Caudate nucleus (tissue), 63 donors: ENCODE measurements at places on chromosomes 11 and 22.

DNA sequence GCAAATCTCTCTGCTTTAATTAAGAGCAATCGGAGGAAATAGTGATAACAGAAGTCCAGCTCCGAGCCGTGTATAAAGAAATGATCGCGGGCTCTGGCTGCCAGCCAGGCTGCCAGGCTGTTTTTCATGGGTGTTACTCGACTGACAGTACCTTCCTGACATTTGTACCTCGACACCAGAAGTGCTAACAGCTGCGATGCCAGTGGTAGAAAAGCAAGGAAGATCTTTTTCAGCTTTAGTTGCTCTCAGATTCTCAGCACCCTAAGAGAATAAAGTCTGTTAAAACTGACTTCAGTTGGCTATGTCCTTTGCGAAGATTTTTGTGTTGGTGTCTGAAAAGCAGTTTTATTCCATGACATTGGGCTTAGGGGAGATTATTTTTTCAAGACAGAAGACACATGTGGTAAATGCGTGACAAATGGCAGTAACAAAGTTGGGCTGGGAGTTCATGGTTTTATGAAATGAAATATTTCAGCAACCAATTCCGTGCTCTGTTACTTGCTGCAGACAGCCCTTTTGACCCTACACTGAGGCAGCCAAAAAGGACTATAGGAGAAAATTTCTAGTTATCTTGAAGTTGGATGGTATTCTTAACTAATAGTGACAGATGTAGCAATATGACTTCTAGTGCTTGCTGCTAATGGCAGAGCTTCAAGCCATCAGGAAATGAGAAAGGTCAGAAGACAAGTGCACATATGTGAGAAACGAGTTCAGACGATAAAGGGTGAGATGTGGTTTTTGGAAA, 296.2 kb downstream of the CNTN5 start:
- no peak for DNase-seq

GRCh38 chr11:73288873-73289707, 17.0 kb downstream of the P2RY6 start:
- DNase-seq, result peak; percentile 52

GRCh38 chr11:111416231-111416960, 37.3 kb upstream of the POU2AF1 start:
- no peak for DNase-seq

DNA sequence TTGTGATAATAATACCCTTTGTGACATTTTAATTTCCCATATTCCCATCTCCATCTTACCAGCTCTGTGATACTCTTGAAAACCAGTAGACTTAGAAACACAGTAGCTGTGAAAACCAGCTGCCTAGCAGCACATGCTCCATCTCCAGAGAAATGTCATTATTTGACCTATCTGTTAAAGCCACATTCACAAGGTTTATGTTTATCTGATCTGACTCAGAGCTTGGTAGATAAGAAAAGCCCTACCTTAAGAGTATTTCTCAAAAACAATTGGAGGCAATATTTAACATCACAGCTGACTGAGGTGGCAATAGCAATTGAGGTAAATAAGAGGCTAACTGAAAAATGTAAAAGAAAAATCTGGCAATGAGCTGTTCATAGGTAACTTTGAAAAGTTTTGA, 8.1 kb upstream of the ANO3 start:
- DNase-seq, result no peak

GRCh38 chr22:30246814-30247376, 336 bp upstream of the LIF start:
- no peak for DNase-seq

- DNase-seq, result peak; percentile 91
Measured at GRCh38 chr11:20367313-20367948, 3.9 kb downstream of the HTATIP2 start.

- no peak for DNase-seq
Measured at GRCh38 chr11:16326679-16327297, 29.6 kb downstream of the SOX6 start.

GRCh38 chr11:114416441-114416961, 16.0 kb downstream of the RBM7 start:
- DNase-seq, result no peak

GRCh38 chr22:29722151-29722550, 2.3 kb downstream of the CABP7 start:
- DNase-seq, result no peak

GRCh38 chr11:130451231-130452019, 3.0 kb downstream of the ADAMTS15 start:
- DNase-seq, result no peak

GRCh38 chr22:37533995-37534394, 14.8 kb upstream of the CARD10 start:
- no peak for DNase-seq

DNA sequence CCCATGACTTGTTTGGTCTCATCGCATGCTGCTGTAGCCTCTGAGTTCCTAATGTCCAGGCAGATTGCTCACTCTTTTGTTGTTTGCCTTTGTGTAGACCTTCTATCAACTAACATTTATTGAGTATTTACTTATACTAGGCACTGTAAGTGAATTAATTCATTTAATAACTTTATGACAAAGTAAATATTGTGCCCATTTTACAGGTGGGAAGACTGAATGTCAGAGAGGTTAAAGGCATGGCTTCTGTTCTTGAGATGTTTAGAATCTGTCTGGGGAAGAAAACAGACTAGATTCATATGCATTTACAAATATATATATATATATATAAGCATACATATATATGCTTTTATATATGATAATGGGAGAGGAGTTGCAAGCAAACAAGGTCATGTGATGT, 27.1 kb downstream of the EHF start:
- DNase-seq, result no peak

DNA sequence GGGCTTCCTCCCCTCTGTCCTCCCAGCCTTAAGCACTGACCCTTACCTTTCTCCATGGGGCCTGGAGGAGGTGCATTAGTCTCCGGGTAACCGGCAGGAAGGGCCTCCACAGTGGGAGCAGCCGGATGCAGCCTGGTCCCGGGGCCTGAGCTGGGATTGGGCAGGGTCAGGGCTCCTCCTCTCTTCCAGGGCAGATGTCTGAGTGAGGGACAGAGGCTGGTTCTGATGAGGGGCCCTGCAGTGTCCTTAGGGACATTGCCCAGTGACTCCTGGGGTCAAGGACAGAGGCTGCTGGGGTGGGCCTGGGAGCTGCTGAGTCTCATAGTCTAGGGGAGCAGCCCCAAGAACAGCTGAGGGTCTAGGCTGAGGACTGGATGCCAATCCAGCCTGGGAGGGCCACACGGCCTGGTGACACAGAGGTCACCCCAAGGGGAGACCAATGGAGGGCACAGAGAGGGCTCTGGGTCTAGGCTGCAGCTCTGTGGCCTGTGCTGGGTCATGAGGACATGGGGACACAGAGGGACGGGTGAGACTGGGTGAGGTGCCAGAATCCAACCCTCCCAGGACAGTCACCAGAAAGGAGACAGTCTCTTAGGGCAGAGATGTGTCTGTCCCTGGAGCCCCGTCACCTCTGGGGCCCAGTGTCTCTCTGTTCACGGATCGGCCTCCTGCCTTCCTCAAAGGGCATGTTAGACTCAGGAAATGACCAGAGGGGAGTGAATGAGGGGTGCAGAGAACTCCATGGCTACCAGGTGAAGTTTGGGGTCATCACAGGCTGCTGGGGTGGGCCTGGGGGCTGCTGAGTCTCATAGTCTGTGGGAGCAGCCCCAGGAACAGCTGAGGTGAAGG, 6.5 kb downstream of the IGLL5 start:
- DNase-seq, result no peak

DNA sequence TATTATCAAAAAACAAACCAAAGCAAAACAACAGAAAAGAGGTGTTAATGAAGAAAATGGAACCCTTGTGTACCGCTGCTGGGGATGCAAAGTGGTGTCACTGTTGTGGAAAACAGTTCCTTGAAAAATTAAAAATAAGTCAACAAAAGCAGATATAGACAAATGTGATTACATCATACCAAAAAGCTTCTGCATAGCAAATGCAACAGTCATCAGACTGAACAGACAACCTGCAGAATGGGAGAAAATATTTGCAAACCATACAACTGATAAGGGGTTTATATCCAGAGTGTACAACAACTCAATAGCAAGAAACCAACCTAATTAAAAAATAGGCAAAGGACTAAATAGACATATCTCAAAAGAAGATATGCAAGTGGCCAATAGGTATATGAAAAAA, 22.9 kb upstream of the CARS1 start:
- DNase-seq, result no peak

DNA sequence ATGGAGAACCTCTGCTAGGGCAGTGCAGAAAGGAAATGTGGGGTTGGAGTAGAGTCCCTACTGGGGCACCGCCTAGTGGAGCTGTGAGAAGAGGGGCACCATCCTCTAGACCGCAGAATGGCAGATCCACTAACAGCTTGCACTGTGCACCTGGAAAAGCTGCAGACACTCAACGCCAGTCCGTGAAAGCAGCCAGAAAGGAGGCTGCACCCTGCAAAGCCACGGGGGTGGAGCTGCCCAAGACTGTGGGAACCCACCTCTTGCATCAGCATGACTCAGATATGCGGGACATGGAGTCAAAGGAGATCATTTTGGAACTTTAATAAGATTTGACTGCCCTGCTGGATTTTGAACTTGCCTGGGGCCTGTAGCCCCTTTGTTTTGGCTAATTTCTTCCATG, 8.7 kb downstream of the TSKU start:
- no peak for DNase-seq

DNA sequence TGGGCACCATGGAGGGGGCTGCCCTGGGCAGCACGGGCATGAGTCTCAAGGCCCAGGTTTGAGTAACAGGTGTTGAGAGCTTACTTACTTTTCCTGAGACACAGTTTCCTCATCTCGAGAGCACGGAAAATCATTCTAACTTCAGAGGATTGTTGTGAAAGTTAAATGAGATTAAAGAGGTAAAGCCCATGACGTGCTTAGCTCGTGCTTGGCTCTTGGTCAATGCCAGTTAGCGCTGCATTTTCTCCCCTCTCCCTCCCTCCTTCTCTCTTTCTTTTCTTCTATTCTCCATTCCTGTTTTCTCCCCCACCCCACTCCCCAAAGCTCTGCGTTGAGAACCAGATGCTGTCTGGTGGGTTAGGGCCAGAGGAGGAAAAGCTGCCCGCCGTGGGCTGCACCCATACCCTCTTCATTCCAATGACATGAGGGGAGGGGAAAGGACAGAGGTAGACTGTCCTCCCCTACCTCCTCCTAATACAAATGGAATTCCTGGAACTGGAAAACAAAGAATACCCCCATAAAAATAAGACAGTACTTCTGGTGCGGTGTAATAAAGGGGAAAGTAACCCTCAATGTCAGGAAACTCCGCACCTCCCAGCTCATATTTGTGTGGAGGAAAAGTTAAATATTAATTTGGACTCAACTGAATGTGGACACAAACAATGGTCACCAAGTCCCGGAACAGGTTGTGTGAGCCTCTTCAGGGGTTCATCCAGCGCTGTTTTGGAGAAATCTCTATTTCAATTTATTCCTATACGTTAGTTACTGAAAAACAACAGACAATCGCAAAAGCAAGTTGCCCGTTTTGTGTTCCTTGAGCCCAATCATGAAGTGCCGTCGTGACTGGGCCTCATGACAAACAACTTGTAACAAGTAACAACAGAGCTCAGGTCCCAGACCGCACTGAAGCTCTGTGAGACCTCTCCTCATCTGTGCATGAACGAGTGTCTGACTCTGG, 54.8 kb upstream of the B3GAT1 start:
- DNase-seq, result no peak

DNA sequence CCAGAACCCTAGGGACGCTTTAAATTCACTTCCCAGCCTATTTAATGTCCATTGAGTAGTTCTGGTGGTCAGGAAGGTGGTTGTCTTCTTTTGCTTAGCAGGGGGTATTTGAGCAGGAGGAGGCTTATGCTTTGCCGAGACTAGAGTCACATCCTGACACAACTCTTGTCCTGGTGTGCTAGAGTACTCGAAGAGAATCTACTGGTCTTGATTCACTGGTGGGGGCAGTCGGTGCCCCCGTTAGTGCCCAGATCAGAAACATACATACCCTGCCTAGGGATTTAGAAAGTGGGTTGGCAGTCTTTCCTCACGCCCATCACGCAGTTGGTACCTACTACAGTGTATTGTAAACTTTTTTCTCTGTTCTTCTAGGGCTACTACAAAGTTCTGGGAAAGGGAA, 2.7 kb downstream of the RPL27A start:
- DNase-seq, result no peak

DNA sequence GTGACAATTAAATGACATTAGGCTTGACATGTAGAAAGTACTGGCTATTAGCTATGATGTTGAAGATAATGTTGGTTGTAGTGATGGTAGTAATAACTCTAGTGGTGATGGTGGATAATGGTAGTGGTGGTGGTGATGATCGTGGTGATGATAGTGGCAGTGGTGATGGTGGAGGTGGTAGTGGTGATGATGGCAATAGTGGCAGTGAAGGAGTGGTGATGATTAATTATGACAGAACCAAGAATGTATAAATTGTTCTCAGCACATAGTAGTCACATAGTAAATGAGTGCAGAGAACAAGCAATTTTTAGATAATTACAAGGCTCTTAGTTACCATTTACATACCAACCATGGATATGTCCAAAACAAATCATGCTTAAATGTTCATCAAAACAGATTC, 5.3 kb upstream of the CD44 start:
- no peak for DNase-seq

DNA sequence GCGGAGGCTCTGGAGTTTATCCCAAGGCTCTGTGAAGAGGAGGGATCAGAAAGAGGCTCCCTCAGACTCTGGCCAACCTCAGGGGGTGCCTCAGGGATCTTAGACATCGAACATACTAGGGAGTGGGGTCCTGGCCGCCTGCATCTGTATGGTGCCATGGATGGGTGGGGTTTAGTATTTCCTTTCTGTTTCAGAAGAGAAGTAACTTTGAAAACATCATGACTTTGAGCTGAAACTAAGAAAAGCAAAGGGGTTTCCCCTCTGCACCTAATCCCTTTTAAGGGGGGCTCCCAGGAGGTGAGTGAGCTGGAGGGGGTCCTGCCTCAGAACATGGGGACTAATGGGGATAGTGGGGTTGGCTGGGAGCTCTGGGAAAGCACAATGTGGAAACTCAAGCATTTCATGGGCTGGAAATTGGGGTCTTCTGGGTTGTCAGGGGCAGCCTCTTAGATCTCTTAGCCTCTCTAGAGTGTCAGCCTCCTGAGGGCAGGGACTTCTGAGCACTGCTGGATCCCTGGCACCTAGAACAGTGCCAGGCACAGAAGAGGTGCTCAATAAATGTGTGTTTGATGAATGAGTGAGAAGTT, 11.8 kb upstream of the SSTR3 start:
- no peak for DNase-seq

GRCh38 chr11:130522284-130522961, 74.0 kb downstream of the ADAMTS15 start:
- DNase-seq, result peak; percentile 8

DNA sequence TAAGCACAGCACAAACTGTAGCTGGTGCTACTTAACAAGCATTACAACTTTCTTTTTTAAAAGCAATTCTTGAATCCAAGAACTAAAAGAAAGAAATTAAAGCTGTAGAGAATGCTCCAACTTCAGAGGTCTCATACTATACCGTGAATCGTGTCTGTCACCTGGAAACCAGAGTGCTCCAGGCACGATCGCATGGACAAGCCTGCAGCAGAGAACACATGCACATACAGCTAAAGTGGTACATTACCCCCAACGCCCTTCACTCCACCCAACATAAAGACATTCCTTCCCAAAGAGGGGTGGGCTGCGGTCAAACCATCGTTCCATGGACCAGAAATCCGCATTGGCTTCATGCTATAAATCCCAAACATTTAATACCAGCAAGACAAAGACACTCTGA, 31.5 kb downstream of the CHKA start:
- DNase-seq, result no peak
